ENCODE measurements at places on chromosomes 2 and 18.
A peak's percentile ranks its signal among the peaks of the same experiment; 100 is the strongest.

- H3K27ac ChIP-seq, result no peak overlapping the region
- H3K27me3 ChIP-seq, result peaks cover 14% of the 10 kb centered on the region
- no peaks in the 10 kb centered on the region for H3K4me1 ChIP-seq
- no peaks in the 10 kb centered on the region for H3K36me3 ChIP-seq
- DNase-seq, result no peak
These were observed 430.0 kb upstream of the TNP1 start for GRCh38 chr2:217289907-217290280.

- peaks cover 2% of the 10 kb centered on the region for H3K27me3 ChIP-seq
- no peak overlapping the region for H3K27ac ChIP-seq
- H3K4me1 ChIP-seq, result peaks cover 6% of the 10 kb centered on the region
- H3K4me3 ChIP-seq, result no peak overlapping the region
- no peak for DNase-seq
These were observed 163.0 kb downstream of the MREG start for GRCh38 chr2:215850380-215850779.

GRCh38 chr2:238774071-238774470 is 73.8 kb upstream of the TWIST2 start:
- peaks cover 6% of the 10 kb centered on the region for H3K27me3 ChIP-seq
- no peak overlapping the region for H3K27ac ChIP-seq
- H3K4me3 ChIP-seq, result no peak overlapping the region
- no peak for DNase-seq
- H3K4me1 ChIP-seq, result peaks cover 12% of the 10 kb centered on the region

DNA sequence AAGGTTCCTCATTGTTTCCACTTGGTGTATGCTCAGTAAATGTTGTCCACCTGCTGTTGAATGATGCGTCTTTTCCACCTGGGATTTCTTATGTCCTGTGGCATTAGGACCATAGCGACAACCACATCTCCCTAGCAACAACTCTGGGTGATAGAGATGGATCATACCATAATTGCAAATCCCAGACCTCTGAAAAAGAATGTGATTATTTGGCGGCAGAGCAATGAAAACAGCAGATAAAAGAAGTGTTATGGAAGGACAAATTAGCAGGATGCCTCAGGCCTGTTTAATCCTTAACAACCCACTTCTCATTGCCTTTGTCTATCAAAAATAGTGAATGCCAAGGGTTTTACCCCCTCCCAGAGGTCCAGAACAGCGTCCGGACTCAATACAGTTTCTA is 278.9 kb downstream of the TSN start:
- no peaks in the 10 kb centered on the region for H3K4me1 ChIP-seq
- no peaks in the 10 kb centered on the region for H3K36me3 ChIP-seq

- no peak overlapping the region for H3K27ac ChIP-seq
- H3K36me3 ChIP-seq, result no peaks in the 10 kb centered on the region
- no peak for DNase-seq
- H3K4me1 ChIP-seq, result no peaks in the 10 kb centered on the region
- peaks cover 5% of the 10 kb centered on the region for H3K27me3 ChIP-seq
These were observed 98.0 kb downstream of the PTGR3 start for GRCh38 chr18:75110846-75111415.

DNA sequence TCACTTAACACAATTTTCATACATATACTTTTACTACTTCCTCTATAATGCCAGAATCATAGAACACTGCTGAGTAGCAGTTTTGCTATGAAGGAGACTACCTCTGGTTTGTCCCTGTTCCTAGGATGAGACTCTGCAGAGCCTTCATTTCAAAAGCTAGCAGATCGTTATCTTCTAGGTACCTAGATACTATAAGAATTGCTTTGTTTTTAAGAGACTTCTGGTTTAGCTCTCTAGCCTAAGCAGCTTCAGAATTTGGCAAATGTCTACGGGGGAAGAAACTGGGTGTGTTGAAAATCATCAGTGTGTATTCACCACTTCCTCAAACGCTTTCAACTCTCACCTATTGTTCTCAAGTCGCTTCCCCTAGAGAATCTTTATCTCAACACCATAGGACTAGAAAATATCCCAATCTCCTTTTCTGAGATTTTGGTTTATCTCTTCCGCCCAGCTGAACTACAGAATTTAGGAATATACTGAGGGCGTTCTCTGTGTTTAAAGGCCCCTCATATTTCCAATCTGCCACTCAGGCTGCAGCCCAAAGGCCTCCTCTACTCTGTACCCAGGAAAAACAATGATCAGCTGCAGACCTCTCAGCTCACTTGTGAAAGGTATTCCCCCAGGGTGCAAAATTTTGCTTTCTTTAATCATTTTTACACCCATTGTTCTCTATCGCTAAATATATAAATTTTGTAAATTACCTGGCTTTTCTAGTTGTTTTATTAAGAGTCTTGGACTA is 28.7 kb downstream of the SMAD2 start:
- DNase-seq, result no peak
- H3K27ac ChIP-seq, result peak overlapping the region; percentile 42
- peaks cover 23% of the 10 kb centered on the region for H3K27me3 ChIP-seq
